Hippocampal formation (tissue), 2 donors: ENCODE measurements at places on chromosomes 7 and 10.

DNA sequence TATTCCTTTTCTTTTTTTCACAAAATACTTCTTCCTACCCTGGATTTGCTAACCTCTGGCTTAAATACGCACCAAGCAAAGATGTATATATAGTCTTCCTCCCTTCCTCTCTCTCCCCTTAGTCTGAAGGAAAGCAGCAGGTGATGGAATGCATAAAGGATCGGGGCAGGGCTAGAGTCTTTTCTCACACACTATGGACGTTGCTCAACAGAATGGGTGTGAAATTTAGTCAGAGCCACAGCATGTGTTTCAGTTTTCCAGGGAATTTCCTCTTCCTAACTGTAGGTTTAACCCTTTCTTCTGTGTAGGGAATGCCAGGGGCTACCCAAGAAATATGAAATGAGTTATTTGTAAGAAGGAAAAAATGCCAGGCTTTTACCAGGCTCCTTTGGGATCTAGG, 71.4 kb upstream of the NFKB2 start:
- DNase-seq: no peak

GRCh38 chr10:75544386-75544785, 113.0 kb downstream of the LRMDA start:
- no peak for DNase-seq

GRCh38 chr10:79404231-79404609, 41.2 kb downstream of the ZCCHC24 start:
- DNase-seq: no peak

GRCh38 chr7:82110146-82110840, 333.3 kb downstream of the CACNA2D1 start:
- DNase-seq: no peak

GRCh38 chr7:117803476-117803875, 69.8 kb downstream of the CTTNBP2 start:
- no peak for DNase-seq

DNA sequence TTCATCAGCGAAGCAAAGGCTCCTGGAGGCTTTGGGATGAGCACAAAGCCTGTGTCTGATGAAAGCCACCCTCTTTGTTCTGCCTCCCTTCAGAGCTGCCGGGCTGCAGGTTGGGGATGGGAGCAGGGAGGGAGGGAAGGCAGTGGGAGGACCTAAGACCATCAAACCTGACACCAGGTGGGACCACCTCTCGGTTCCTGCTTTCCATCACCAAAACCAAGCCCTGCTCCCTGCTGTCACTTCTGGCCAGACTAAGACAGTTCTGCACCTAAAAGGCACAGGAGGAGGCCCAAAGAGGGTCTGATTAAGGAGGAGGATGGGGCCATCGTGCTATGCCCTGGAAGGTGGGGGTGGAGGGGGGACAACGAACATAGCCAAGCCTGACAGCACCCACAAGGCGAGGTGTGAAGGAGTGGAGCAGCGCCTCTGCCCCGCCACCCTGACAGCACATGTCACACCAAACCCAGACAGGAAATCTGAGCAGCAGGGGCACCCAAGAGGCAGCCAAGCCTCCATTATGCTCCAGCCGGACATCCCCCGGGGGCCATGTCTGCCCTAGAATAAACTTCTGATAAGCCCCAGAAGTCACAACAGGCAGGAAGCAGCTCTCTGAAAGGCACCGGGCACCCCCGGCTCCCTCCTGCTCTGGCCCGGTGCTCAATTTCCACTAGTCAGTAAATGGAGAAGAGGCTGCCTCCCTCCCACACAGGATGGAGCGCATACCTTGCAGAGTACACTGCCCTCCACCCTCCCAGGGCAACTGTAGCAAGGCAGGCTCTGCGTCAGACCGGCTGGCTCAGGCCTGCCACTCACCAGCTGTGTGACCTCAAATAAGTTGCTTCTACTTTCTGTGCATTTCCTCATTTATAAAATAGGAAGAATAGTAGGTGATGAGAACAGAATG, 48.9 kb downstream of the DLG5 start:
- DNase-seq: no peak

DNA sequence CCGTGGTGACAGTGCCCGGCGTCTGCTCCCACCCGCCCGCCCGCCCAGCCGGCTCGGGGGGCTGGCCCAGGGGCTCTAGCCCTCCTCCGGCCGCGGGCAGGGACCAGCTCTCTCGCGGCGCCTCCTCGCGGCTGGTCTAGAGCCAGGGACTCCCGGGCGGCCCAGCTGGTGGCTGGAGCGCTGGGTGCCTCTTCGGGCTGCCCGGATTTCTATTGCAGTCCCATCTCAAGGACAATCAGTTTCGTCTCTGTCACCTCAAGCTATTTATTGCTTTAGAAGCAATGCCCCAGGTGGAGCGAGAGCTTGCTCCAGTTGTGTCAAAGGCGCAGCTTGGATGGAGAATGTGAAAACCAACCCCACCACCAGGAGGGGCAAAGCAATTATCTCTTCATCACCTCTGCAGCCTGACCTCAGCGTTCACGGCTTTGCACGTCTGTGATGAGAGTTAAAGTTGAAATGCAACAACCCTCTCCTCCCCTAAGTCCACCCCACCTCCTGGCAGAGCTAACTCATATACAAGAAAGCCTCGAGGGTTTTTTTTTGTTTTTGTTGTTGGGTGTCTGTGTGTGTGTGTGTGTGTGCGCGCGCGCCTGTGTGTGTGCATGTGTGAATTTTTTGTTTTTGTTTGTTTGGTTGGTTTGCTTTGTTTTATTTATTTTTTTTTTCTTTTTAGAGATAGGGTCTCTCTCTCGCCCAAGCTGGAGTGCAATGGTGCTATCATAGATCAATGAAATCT, at the start of gene ITGA8:
TSS of gene ITGA8 (minus strand) at position 24 of the 736 bp plus-strand sequence. CDS start 151 bp downstream, outside the sequence.
- DNase-seq: no peak

DNA sequence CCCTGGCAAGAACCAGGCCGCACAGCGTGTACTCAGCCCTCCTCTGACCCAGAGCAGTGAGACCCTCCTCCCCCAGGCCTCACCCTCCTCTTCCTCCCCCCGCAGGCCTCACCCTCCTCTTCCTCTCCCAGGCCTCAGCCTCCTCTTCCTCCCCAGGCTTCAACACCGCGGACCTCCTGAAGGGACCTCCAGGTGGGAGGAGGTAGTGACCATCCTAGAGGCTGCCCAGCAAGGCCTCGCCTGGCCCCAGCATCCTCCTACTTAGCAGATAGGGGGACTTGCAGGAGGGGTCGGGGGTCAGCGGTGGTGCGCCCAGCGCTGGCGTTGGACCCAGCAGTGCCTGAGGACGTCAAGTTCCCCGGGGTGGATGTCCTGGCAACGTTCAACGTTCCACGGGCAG, 270.8 kb downstream of the ELFN1 start:
- no peak for DNase-seq

GRCh38 chr10:132612571-132613504, 75.3 kb downstream of the INPP5A start:
- no peak for DNase-seq

GRCh38 chr10:113161066-113161465, 211.0 kb downstream of the TCF7L2 start:
- no peak for DNase-seq

DNA sequence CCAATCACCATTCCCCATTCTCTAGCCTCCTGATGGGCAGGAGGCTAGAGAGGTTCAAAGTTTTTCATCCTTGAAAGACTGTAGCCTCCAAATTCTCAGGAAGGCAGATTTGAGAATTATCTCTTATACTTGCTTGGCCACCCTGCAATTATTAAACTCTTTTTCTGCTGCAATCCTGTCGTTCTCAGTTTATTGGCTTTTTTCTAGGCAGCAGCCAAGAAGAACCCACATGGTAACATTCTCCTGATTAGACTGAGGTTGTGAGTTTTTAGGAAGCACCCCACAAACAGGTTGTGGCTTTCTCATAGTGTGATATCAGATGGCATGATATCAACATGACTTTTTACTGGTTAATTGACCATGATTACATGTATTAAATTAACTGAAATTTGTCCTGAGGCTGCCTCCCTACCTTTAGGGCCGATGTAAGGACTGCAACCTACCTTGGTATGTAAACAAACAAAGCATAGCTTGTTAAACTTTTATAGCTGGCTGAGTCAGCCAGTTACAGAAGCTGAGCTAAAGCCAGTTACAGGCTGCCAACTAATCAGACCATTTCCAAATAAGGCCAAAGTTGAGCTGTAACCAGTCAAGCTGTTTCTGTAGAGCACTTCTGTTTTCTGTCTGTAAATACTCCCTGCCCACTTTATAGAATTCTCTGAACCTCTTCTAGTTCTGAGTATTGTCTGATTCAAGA, 3.2 kb upstream of the ZNF248 start:
- DNase-seq: no peak

GRCh38 chr7:120760050-120760449, 97.9 kb downstream of the TSPAN12 start:
- DNase-seq: no peak

GRCh38 chr7:96686305-96686704, 23.3 kb downstream of the SEM1 start:
- no peak for DNase-seq

DNA sequence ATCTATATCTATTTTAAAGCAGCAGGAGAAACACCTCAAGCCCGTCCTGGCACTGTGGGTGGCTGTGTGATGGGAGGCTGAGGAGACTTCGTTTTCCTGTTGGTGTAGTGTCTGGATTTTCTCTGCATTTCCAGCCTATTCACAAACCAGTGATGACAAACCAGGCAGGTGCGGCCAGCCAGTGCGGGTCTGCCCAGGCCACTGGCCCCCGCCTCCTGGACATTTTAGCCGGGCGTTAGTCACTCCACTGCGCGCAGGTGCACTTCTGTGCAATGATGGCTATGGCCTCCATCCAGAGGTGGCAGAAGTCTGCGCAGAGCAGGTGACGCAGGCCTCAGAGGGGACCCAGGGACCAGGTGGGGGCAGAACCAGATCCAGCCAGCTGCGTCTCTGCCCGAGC, 64.9 kb upstream of the PITRM1 start:
- no peak for DNase-seq

- no peak for DNase-seq
Measured at GRCh38 chr7:27409311-27409710, 166.7 kb downstream of the EVX1 start.

DNA sequence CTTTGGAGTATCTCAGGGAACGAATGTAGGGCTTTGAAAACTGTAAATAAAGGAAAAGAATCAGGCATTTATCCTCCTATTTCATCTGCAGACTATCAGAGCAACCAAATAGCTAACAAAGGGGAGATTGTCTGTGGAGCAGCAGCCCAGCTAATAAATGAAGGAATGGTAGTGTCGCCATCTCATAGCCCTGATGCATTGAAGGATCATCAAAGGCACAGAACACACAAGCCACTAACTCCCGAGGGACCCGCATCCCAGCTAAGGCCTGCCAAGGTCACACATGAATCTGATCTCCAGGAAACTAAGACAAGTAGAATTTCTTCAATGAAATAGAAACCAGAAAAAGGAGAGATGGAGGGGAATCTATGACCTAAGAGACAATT, 38.2 kb downstream of the CALML5 start:
- no peak for DNase-seq

GRCh38 chr10:112915590-112916572, 34.2 kb upstream of the TCF7L2 start:
- no peak for DNase-seq

DNA sequence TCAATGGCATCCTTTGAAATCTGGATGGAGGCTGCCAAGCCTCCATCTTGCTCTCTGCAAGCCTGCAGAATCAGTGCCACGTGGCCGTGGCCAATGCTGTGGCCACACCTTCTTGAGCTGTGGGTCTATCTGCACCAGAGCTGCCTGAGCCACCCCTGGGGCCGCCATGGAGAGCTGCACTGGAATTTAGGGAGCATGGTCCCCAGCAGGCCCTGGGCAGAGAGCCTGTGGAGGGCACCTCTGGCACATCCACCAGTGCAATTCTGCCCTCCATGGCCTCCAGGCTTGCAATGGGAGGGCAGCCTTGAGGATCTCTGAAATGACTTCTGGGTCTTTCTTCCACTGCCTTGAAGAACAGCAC, 55.6 kb upstream of the NKX6-2 start:
- DNase-seq: no peak

GRCh38 chr10:35910234-35910633, 268.1 kb upstream of the FZD8 start:
- no peak for DNase-seq

DNA sequence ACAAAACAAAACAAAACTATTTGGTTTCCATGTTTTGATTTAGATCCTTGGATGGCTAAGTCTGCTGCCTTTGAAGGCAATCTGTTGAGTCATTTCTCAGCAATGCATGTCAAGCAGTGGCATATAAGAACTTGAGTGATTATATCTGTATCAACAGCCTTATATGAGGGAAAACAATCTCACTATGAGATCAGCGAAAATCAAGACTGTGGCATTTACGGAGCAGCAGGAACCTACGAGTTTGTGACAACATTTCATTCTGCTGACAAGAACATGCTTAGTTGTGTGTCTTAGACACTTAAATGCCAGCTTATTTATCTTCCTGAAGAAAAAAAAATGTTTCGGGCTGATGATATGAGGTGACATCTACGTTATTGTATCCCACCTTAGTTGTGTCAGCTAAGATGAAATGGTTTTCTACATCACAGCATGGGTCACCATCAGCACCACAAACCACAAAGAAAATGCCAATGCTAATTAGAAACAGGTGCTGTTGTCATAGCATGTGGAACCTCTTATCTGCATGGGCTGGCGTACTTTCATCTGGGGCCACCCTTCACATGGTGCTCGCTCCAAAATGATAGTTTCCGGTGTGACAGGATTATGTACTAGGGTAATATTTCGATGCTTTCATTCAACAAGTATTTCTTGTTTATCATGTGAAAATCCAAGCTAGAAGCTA, 1085.5 kb downstream of the SORCS1 start:
- no peak for DNase-seq

GRCh38 chr10:1425879-1426278, 311.4 kb downstream of the ADARB2 start:
- DNase-seq: no peak

GRCh38 chr10:73628405-73628804, 12.9 kb downstream of the MYOZ1 start:
- no peak for DNase-seq

GRCh38 chr7:22176791-22177412, 180.1 kb downstream of the RAPGEF5 start:
- DNase-seq: no peak

- DNase-seq: no peak
Measured at GRCh38 chr7:70356787-70357328, 758.6 kb downstream of the AUTS2 start.

GRCh38 chr10:112307358-112308124, 24.3 kb downstream of the TECTB start:
- DNase-seq: no peak

GRCh38 chr10:77524281-77524711, 113.3 kb downstream of the KCNMA1 start:
- DNase-seq: peak; percentile 18

DNA sequence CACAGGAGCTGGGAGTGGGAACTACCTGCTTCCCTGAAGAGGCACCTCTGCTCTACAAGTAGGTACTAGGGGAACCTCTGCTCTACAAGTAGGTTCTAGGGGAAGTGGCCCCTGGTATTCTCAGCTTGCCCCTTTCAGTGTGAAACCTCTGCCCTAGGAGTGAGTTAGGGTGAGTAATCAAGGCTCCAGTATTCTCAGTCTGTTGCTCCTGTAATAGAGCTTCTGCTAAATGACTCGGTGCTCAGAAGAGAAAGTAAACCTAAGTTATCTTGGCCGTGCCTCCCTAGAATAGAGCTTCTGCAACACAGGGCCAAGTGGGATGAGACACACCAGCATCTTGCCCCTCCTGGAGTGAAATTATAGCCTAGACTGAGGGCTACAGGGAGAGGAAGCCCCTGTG, 13.4 kb upstream of the RASSF4 start:
- DNase-seq: no peak

GRCh38 chr10:86592413-86592812, 61.9 kb upstream of the OPN4 start:
- no peak for DNase-seq

- no peak for DNase-seq
Measured at GRCh38 chr7:119482671-119483070, 790.3 kb upstream of the KCND2 start.

GRCh38 chr7:116702046-116702785, 30.2 kb downstream of the MET start:
- no peak for DNase-seq

- DNase-seq: no peak
Measured at GRCh38 chr10:25999295-25999981, 65.4 kb downstream of the MYO3A start.
